ENCODE measurements at places on chromosomes 3 and 15.

DNA sequence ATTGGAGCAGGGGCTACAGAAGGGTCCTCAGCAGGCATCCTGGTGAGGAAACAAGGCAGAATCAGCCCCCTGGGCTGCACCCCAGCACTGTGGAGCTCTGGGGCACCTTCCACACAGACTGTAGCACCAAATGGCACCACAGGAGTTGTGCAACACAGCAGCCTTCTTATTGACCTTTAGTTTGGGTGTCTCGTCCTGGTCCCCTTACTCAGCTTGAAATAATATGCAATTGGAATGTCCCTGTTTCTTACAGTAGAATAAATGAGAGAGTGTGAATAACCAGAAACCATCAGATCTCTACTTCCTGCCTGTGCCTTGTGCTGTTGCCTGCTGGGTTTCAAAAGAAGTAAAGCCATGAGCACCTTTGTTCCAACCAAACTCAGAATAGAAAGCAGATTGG is 44.5 kb downstream of the RPLP1 start:
- no peak for DNase-seq

- DNase-seq, result peak; percentile 20
Measured at GRCh38 chr3:184261854-184262763, 756 bp upstream of the CAMK2N2 start.

DNA sequence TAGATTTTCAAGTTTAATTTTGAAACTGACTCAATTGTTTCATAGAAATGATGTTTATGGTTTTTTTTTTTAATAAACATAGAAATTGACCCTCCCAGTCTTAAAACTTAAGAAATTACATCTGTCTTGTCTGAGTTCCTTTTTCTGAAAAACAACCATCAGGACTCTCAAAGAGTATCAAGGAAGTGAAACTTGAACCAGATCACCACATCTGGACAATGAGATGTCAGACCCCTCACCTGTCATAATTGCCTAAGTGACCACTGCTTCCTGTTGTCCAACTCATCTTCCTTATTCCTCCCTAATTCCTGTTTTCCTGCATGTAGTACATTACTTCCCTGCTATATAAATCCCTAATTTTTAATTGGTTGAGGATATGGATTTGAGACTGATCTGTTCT is 441.5 kb upstream of the ARHGEF26 start:
- DNase-seq, result no peak

DNA sequence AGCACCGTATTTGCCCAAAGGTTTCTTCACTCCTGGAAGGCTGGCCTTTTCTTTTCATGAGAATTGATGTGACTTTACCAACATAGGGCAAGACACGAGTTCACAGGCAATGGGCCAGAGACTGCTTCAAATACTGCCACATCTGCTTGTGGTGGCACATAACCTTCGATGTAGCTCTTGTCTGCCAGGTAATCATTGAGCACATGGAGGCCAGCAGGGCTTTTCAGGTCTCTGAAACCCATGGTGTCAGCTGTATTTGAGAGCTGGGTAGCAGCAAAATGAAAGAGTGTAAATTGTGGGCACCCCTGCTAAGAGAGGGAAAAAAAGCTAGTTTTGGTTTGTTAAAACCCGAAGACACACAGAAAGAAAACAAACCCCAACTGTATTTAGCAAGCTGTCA is 200.7 kb downstream of the NAALADL2 start:
- DNase-seq, result no peak

GRCh38 chr3:112555535-112556170 is 6.1 kb downstream of the ATG3 start:
- DNase-seq, result no peak

GRCh38 chr15:94229591-94230369 is 1.6 kb upstream of the MCTP2 start:
- peak; percentile 71 for DNase-seq

- DNase-seq, result no peak
Measured at GRCh38 chr15:33934396-33934795, 33.9 kb upstream of the CHRM5 start.

DNA sequence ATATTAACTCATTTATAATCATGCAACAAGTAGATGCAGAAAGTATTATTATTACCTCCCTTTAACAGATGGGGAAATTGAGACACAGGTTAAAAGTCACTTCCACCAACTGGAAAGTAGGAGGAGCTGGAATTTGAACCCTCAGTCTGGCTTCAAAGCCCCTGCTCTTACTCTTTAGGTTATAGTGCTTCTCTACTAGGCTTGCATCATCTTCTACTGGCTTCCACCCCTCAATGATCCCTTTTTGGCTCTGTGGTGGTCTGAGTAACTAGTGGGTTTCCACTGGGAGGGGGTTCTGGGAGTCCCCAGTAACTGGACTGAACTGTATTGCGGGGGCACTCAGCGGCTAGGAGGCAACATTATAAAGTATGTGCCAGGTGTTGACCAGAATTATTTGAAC is 91.0 kb downstream of the CTNNB1 start:
- DNase-seq, result no peak

GRCh38 chr15:52143873-52144272 is 31.3 kb upstream of the BCL2L10 start:
- no peak for DNase-seq

DNA sequence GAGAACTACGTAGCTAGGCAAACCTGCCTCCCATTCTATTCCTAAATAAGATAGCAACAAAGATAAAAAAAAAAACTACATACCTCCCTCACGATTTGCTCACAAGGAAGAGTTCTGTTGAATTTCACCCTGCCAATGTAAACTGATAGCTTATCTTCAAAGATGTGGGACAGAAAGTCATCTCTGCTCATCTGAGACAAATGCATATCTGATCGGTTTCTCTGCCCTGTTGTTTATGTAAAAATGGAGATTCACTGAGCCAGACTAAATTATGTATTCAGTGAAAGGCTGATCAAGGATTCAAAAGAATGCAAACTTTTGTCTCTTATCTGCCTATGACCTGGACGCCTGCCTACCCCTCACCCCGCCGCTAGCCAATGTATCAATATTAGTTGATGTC is 11.2 kb downstream of the PYGO1 start:
- DNase-seq, result no peak

Data from CD4-positive, alpha-beta T cell treated with Interleukin-1 beta for 1 hour (primary cell).